IMR-90 (cell line): ENCODE measurements at places on chromosomes 2 and 18. TPM values are rescaled to one million over a fixed set of nuclear protein-coding genes. Genes with fewer than 3 reads are reported as not detected.

UGT1A9 gene
- total RNA-seq: not detected in 2 replicates

ALK gene
- not detected in 2 replicates for total RNA-seq

GRCh38 chr2:208136716-208137094, 7.1 kb upstream of the CRYGC start:
- no peaks in the 10 kb centered on the region for H3K4me1 ChIP-seq
- no peak for DNase-seq
- H3K4me3 ChIP-seq: no peak overlapping the region
- H3K36me3 ChIP-seq: no peaks in the 10 kb centered on the region

GRCh38 chr2:140604096-140604495, 1526.7 kb downstream of the LRP1B start:
- H3K27ac ChIP-seq: no peak overlapping the region
- H3K4me3 ChIP-seq: no peak overlapping the region
- H3K36me3 ChIP-seq: no peaks in the 10 kb centered on the region
- DNase-seq: no peak
- H3K27me3 ChIP-seq: no peaks in the 10 kb centered on the region

DNA sequence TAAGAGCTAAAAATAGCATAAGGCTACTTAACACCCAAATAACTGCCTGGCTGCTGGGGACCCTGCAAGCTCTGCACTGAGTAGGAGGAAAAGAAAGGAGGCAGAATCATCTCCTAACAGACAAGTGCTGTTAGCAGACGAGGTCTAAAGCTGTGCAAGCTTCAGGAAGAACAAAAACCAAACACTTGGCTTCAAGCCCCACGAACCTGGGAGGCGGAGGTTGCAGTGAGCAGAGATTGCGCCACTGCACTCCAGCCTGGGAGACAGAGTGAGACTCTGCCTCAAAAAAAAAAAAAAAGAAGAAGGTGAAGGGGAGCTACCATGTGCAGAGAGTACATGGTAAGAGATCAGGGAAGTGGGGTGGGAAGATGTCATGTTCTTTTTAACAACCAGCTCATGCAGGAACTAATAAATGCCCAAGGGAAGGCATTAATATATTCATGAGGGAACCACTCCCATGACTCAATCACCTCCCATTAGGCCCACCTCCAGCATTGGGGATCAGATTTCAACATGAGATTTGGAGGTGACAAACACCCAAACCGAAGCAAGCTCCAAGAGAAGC, 28.8 kb upstream of the INO80C start:
- H3K27ac ChIP-seq: no peak overlapping the region
- no peak overlapping the region for H3K4me3 ChIP-seq
- H3K4me1 ChIP-seq: peaks cover 8% of the 10 kb centered on the region; the same call in 1 of the 2 replicates
- no peaks in the 10 kb centered on the region for H3K36me3 ChIP-seq
- DNase-seq: no peak
- H3K27me3 ChIP-seq: peaks cover 12% of the 10 kb centered on the region

- no peak overlapping the region for H3K4me3 ChIP-seq
- DNase-seq: no peak
- H3K36me3 ChIP-seq: no peaks in the 10 kb centered on the region
- H3K27me3 ChIP-seq: no peaks in the 10 kb centered on the region
- H3K27ac ChIP-seq: no peak overlapping the region
Measured at GRCh38 chr2:209600341-209601171, 171.1 kb upstream of the UNC80 start.
